Stimulated activated CD8-positive, alpha-beta memory T cell treated with anti-CD3 and anti-CD28 coated beads, Interleukin-15, amount 100 ng/mL, for 24 hours (primary cell): ENCODE measurements at places on chromosomes 1 and 21.

DNA sequence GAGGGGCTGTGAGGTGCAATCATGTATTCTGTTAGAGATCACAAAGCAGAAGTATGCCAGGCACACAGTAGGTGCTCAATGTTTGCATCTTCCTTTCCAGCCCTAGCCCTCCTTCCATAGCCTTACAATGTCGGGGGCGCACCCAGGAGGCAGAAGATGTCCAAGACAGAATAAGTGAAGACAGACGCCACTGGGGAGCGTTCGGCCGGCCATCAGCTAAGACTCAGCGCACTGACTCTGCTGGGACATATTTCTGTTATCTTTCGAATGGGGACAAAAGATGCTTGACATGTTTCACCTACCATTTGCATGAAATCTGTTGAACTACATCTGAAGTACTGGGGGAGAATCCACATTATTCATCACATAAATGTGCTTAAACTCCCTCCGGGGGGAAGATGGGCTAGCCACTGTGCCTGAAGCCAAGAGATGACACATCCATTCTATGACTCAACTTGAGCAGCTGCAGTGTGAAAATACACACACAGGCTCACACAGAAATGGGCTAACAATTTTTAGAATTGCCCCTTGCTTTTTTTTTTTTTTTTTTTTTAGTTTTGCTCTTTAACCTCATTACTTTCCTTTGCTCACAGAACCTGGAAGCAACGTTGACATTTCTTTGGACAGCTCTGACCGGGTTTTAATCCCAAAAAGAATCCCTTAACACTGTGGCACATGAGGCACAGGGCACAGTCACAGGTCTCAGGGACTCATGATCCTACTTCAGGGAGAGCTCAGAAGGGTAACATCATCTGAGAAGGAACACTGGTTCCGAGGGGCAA lies 7.9 kb downstream of the TIAM1 start:
- no peak for DNase-seq

- DNase-seq = no peak
Measured at GRCh38 chr1:206575165-206575893, 36.9 kb downstream of the EIF2D start.

DNA sequence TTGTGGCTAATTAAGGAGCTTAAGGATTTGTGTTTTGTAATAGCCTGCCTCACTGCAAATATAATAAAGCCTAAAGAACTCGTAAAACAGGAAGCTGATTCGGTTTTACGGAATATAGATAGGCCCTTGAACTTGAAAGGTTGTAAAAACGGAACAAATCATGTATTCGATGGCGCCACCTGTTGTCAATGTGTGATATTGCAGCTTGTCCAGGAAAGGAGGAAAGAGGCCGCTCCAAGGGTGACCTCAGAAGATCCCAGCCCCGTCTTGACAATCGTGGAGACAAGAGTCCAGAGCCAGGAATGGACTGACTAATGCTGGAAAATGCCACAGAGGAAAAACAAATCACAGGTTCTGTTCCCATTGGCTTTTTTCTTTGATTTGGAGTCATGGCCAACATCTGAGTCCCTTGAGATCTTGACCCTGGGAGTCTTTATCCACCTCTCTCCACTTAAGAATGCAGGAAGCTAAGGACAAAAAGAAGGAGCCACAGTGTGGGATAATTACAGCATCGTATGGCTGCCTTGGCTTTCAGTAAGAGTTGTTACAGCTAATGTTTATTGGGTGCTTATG lies 7.0 kb upstream of the IGSF21 start:
- no peak for DNase-seq

DNA sequence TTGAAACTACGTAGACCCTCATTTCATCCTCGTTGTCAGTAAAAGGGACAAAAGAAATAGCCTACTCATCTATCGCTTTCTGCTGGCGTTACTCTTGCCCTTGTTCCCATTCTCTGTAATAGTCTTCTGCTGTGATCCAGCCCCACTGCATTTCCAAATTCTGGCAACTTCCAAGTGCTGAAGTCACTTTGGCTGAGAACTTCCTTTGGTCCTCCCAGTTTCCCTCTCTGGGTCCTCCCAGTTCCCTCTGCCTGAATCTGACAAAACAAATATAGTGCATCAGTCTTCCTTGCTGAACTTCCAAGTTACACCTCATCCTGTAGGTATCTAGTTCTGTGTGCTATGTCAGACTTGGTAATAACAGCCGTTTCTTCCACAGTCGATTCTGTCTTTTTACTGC lies 47.0 kb upstream of the PLA2G4A start:
- DNase-seq = no peak

DNA sequence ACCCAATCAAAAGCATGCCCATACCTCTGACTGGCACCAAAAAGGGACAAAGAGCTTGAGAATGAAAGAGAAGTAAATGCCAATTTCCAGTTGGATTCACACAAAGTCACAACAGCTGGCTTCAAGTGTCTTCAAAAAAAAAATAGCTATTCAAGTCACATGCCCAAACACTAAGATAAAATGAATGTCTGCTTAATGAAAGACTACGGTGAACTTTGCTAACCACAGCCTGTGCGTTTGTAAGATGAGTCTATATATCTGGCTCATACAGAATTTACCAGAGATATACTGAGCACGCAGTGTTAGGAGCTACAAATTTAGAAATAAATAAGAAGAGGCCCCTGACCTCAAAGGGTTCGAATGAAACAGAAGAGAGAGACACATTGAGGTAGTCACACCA lies 73.2 kb downstream of the DAB1 start:
- DNase-seq = no peak

GRCh38 chr1:46811053-46811452 lies 12.2 kb downstream of the CYP4B1 start:
- DNase-seq = no peak

DNA sequence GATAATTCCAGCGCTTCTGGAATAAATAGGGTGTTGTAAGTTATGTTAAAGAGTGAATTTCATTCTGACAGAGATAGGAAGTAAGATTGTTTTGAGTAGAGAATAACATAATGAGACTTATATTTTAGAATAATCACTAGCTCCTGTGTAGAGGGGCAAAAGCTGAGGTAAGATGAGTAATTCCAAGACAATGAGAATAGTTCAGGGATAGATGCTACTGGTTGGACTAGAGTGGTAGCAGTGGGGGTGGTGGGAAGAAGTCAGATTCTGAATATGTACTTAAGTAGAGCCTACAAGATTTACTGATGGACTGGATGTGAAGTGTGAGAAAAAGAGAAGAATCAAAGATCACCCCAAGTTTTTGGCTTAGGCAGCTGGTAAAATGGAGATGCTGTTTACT lies 23.3 kb upstream of the MOV10 start:
- no peak for DNase-seq

GRCh38 chr1:203440771-203441170 lies 34.8 kb upstream of the PRELP start:
- DNase-seq = no peak

- no peak for DNase-seq
Measured at GRCh38 chr1:228786361-228787129, 51.3 kb downstream of the RHOU start.

DNA sequence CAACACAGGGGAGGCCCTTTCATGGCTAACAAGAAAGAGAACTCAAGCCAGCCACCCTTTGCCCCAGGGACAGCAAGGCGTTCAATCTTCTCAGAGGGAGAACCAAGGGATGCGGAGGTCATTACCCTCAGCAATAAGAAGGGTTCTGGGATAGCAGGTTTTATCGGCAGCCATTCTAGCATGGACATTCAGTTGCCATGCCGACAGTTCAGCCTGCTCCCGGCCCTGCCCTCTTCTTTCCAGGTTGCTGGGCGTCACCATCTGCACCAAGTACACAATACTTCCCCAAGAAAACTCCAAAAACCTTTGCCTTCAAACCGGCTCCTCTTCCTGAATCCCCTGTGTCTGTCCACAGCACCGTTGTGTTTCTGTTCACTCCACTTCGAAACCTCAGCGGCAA lies 47.1 kb downstream of the SYT2 start:
- DNase-seq = no peak

DNA sequence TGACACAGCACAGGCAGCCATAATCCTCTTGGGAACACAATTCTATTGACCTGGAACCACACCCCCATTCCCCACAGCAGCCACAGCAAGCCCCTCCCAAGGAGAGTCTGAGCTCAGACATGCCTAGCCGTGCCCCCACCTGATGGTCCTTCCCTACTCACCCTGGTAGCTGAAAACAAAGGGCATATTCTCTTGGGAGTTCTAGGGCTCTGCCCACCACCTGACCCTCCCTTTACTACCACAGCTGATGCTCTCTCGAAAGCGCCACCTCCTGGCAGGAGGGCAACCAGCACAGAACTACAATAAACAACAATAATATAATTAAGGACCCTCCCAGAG lies 184.8 kb upstream of the COA6 start:
- no peak for DNase-seq

- DNase-seq = no peak
Measured at GRCh38 chr1:26861286-26861701, 1.7 kb upstream of the SFN start.

- DNase-seq = no peak
Measured at GRCh38 chr21:41651406-41651805, 115.4 kb downstream of the RIPK4 start.

DNA sequence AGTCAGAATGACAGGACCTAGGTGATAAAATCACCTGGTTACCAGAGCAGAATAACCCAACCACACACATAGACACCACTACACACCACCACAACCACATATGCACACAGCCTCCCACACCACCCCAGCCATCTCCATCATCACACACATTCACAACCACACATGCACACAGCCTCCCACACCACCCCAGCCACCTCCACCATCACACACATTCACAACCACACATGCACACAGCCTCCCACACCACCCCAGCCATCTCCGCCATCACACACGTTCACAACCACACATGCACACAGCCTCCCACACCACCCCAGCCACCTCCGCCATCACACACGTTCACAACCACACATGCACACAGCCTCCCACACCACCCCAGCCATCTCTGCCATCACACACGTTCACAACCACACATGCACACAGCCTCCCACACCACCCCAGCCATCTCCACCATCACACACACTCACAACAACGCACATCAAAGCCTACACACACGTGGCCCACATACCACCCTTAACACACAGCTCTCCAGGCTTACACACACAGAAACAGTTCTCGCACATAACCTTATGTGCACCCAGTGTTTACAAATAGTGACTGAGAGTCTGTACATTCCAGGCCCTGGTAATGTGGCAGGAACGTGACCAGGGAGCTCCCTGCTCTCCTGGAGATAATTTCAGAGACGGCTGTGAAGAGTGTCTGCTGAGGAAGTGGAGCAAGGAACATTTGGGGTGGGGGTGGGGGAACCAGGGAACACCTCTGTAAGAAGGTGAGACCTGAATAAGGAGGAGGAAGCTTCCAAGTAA lies 3.3 kb upstream of the GJB3 start:
- no peak for DNase-seq

DNA sequence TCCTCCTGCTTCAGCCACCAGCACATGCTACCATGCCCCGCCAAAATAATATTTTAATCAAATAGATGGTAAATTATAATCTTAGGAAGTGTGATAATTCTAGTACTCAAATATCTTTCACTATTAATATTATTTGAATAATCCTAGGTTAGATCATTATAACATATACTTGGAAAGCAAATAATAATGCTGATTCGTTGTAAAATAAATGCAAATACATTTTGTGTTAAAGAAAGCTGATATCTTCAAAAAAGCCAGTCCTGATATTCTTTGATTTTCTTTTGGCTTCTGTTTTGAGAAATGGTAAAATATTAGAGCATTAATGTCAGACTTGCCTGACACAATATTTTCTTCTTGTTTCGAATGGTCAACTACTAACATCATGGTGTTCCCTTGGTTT lies 116.3 kb upstream of the ADAMTS5 start:
- DNase-seq = no peak

DNA sequence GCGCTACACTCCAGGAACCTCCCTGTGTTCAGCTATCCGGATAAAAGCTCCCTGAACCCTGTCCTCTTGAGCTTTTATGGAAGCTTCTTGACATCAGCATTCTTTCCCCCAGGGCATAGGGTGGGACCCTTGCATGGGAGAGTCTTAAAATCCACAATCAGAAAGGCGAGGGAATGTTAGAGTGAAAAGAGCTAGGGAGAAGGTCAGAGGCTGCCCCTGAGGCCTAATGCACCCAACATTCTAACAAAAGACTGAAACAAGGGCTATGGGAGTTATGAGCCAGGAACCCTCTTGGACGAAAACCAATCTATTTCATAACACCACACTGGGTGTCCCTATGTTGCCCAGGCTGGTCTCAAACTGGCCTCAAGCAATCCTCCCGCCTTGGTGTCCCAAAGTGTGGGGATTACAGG lies 36.7 kb downstream of the NEK2 start:
- DNase-seq = no peak

DNA sequence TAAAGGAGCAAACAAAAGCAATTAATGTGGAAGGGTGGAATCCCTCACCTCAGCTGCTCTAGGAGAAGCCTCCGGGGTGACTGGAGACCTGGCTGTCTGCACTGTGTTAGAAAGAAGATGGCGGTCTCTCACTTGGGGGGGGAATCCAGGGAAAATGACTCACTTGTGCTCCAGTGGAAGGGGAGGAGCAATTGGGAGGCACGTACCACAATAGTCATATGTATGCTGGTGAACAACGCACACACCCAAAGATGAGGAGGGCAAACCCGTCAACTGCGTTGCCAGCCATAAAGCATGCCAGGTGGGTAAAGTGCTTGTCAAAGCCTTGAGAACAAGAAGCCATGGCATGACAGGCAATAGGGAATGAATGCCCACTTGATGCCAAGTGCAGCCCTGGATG lies 22.1 kb downstream of the PLEKHA6 start:
- no peak for DNase-seq

- DNase-seq = no peak
Measured at GRCh38 chr1:184768467-184768866, 13.8 kb upstream of the EDEM3 start.

GRCh38 chr1:26582836-26583460 lies 53.4 kb downstream of the RPS6KA1 start:
- peak; percentile 29 for DNase-seq

GRCh38 chr1:27047914-27048313 lies 35.3 kb upstream of the TENT5B start:
- DNase-seq = no peak

DNA sequence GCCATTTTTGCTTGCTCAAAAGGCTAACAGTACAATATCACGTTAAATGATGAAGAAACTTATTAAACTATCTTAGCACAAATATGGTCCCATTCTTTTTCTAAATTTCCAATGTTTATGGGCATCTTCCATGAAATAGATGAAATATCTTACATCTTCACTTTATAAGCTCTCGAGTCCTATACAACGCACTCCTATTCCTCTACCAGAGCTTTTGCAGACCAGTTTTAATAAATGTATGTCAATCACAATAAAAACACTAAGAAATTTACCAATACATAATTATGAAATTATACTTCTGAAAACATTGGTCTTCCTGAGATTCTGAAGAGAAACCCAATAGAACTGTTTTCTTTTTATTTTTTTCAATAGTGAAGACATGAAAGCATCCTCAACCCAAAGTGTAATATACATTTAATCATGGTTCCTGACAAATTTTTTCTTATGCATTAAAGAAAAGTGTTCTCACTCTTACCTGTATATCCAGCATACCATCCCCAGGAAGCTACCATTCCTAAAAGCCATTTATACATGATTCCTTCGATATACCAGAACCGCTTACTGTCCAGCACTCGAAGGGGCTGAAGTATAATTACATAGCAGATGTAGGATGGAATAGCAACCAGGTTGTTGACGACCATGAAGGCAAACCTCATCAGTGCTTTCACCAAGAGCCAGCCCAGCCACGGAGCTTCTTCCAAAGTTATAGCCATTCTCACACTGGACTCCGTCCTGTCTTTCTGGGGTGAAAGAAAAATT lies 1.8 kb downstream of the LPGAT1 start:
- no peak for DNase-seq
